ENCODE measurements at places on chromosomes 2 and 18.
A peak's percentile ranks its signal among the peaks of the same experiment; 100 is the strongest.

- H3K4me1 ChIP-seq = no peaks in the 10 kb centered on the region
- no peak overlapping the region for H3K27ac ChIP-seq
- DNase-seq = no peak
- H3K36me3 ChIP-seq = no peaks in the 10 kb centered on the region
Observed at GRCh38 chr18:886076-886475, 18.6 kb upstream of the ADCYAP1 start.

GRCh38 chr2:159195697-159196096 is 90.8 kb downstream of the WDSUB1 start:
- H3K27ac ChIP-seq = peak overlapping the region; percentile 65
- peaks cover 11% of the 10 kb centered on the region for H3K4me1 ChIP-seq
- H3K4me3 ChIP-seq = no peak overlapping the region
- H3K27me3 ChIP-seq = no peaks in the 10 kb centered on the region
- peaks cover 38% of the 10 kb centered on the region for H3K36me3 ChIP-seq

DNA sequence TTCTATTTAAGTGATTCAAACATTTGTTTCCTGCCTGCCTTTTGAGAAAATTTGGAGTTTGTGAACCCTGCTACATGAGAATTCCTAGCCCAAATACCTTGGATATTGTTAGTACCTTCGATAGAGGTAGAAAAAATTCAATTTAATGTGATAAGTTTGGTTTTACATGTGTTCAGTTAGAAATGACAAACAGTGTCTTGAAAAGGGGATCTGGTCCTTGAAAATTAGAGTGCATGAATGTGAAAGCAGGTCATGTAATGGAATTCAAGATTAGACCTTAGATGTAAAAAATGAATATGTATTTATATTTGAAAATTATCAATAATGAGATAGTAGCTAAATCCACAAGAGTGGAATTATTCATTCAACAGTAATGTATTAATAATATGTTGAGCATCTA is 70.5 kb downstream of the PIK3C3 start:
- DNase-seq = no peak
- peaks cover 14% of the 10 kb centered on the region for H3K36me3 ChIP-seq
- no peak overlapping the region for H3K27ac ChIP-seq
- H3K4me3 ChIP-seq = no peak overlapping the region
- no peaks in the 10 kb centered on the region for H3K27me3 ChIP-seq
- no peaks in the 10 kb centered on the region for H3K4me1 ChIP-seq

GRCh38 chr2:207423886-207424285 is 105.9 kb upstream of the CREB1 start:
- no peak overlapping the region for H3K27ac ChIP-seq
- no peaks in the 10 kb centered on the region for H3K27me3 ChIP-seq
- H3K4me1 ChIP-seq = no peaks in the 10 kb centered on the region
- H3K4me3 ChIP-seq = no peak overlapping the region

DNA sequence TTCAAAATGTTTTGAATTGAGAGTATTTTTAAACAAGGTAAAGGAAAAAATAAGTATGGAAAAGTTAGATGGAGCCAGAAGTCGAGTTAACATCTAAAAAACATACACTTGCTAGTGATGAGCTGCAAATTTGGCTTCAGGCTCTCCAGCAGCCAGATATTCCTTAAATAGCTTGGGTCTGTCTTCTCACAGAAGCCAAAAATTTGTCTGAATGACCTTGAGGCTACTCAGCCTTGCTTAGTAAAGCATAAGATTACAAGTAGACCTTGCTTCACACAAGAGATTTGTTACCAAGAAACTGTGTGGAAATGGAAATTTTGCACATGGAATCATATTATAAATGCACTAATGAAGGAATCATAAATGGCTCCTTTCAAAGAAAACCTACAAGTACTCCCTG is 40.8 kb upstream of the GRB14 start:
- H3K27ac ChIP-seq = no peak overlapping the region
- H3K27me3 ChIP-seq = no peaks in the 10 kb centered on the region
- no peak for DNase-seq

Data from type B pancreatic cell (in vitro differentiated cells).